ENCODE measurements at places on chromosomes 1 and 21. TPM values are rescaled to one million over a fixed set of nuclear protein-coding genes. Genes with fewer than 3 reads are reported as not detected.

LMOD1 gene
- not detected for polyA plus RNA-seq

TTC39A gene
- polyA plus RNA-seq = 1.4 TPM

TFAP2E gene
- 0.67 TPM for polyA plus RNA-seq

LIN9 gene
- polyA plus RNA-seq = 5.6 TPM

CDC42BPA gene
- polyA plus RNA-seq = 7.0 TPM

MXRA8 gene
- 0.14 TPM for polyA plus RNA-seq

DMBX1 gene
- polyA plus RNA-seq = not detected

VSIG8 gene
- 1.5 TPM for polyA plus RNA-seq

SLC44A3 gene
- 8.9 TPM for polyA plus RNA-seq

GNAT2 gene
- 0.23 TPM for polyA plus RNA-seq

OR4F16 gene
- polyA plus RNA-seq = not detected
